ENCODE measurements at places on chromosomes 3 and 15.

- DNase-seq = no peak
These were observed 1.0 kb downstream of the LPP start for GRCh38 chr3:188154809-188155574.

- DNase-seq = peak; percentile 60
These were observed 215.3 kb downstream of the ROBO2 start for GRCh38 chr3:77254967-77255831.

GRCh38 chr15:39140060-39140604 is 440.7 kb upstream of the THBS1 start:
- peak; percentile 30 for DNase-seq

- DNase-seq = no peak
These were observed 56.2 kb downstream of the ARHGEF26 start for GRCh38 chr3:154177406-154177805.

DNA sequence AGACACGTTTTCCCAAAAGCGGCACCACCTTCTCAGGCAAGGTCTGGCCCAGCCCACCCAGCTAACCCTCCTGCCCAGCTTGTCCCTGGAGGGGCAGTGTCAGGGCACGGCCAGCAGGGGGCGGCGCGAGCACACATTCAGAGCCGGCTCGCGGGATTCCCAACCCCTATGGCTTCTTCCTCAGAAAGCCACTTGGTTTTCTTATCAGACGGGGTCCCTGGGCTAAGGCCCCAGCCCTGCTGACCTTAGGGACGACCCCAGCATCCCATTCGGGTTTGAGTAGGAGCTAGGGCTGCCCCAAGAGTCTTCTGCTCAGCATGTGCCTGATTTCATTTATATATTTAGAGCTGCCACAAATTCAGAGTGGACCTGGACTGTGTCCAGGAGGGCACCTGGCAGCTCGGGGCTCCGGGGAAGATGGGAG is 14.5 kb downstream of the RLBP1 start:
- peak; percentile 65 for DNase-seq

- no peak for DNase-seq
These were observed 294.4 kb downstream of the KBTBD8 start for GRCh38 chr3:67292356-67293121.

DNA sequence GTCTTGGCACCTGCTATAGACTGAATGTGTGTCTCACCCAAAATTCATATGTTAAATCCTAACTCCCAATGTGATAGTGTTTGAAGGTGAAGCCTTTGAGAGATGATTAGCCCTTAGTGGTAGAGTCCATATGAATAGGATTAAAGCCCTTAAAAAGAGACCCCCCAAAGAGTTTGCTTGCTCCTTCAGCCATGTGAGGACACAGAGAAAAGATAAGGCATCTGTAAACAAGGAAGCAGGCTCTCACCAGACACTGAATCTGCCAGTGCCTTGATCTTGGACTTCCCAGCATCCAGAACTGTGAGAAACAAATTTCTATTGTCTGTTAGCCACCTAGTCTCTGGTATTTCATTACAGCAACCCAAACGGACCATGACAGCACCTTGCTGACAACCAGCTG is 16.6 kb downstream of the KPNA1 start:
- no peak for DNase-seq

GRCh38 chr15:80587816-80588456 is 107.2 kb upstream of the ABHD17C start:
- no peak for DNase-seq

GRCh38 chr15:40281801-40282146 is 1.1 kb downstream of the ANKRD63 start:
- no peak for DNase-seq

GRCh38 chr3:161316006-161316689 is 55.2 kb downstream of the SPTSSB start:
- DNase-seq = no peak

GRCh38 chr15:78087951-78088772 is 4.2 kb upstream of the SH2D7 start:
- DNase-seq = no peak

DNA sequence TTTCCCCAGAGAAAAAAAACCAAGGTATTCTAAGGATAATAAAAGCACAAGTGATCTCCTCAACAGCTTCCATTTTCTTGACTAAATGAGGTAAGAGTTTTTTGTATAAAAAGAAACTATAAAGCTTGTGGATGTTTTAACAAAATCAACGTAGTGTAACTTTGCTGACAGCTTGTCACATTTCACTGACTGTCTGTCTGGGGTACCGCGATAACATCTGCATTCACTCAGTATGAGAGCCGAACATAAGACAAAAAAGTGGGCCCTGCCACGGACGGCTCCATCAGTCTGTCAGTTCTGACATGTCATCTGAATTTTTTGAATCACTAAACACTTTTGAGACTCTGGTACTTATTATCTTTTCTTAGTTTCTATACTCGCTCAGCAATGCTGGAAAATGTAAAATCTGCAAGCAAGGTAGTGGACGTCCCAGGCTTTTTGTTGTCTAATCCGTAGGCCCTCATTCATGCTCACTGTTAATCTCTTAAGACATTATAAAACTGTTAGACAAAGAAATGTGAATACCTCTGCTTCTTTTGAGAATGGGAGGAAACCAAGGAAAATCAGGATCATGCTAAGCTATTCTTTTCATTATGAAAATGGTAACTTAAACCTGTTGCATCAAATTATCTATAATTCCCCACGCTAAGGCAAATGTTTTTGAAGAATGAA is 307.1 kb downstream of the MECOM start:
- DNase-seq = no peak

DNA sequence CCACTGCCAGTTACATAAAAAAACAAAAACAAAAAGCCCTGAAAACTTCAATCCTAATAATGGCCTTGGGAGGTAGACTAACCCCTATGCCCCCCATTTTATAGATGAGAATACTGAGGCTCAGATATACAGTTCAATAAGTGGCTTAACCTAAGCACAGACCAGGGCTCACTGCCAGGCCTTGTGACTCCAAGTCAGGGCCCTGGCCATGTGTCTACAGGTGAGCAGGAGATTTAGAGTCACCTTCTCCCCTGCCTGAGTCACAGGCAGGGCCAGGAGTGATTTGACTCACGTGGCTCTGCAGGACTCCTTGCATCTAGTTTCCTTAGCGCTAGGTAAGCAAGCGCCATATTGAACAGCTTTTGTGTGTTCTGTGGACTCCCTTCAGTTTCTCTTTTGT is 98.6 kb upstream of the ETV5 start:
- no peak for DNase-seq

GRCh38 chr3:25830373-25831280 is 40.7 kb downstream of the OXSM start:
- no peak for DNase-seq

DNA sequence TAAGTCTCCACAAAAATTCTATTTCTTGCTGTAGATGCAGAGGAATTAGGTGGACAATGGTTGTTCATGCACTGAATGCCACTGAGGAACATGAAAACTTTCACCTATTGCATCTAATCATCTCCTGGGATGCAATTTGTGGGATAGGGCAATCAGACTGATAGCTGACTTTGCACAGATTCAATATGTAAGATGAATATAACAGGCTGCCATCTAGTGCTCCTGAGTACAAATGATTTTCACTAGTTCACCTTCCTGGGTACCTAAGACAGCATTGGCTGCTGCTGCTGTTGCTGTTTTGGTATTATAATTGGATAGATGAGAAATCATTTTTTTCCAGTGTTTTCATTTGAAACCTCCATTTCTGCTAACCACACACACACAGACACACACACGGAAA is 19.7 kb downstream of the TIMMDC1 start:
- no peak for DNase-seq

DNA sequence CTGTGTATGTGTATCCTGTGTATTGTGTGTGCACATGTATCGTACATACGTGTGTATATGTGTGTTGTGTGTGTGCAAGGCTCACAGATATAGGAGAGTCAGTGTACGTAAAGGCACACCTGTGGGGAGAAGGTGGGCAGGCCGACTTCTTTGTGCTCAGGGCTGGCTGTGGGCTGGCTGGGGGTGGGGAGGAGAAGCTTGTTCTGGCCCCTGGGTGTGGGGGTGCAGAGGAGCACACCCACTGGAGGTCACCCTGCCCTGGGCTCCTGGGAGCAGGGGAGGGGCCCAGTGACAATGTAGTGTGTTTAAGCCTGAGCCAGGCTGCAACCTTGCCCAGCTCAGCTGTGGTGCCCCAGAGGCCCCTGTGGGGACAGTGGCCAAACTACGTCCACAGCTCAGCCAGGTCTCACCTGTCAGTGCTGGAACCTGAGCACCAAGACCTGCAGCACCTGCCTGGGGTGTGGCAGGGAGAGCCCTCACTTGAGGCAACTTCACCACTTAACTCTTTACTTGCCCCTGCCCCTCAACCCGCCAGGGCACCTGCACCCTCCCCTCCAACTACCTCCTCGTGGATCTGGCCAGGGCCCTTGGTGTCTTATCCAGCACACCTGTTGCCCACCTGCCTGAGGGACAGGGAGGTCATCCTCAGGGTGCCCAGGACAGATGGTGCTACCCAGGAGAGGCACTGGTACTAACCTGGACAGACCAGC is 2.6 kb upstream of the HHATL start:
- no peak for DNase-seq

- DNase-seq = no peak
These were observed 237.9 kb upstream of the ROPN1 start for GRCh38 chr3:124229836-124230235.

DNA sequence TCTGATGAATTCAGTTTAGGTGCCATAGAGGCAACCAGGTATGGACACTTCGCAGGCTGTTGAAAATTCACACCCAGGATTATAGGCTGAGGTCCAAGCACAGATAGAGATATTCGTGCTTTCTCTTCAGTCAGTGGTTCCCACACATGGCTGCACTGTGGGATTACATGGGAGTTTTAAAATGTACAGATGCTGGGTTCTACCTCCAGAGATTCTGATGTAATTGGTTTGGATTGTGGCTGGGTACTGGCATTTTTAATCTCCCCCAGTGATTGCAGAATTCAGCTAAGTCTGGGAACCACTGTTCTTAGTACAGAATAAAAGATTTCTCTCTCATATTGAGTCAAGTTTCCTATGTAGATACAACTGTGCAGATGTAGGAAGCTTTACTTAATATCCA is 91.6 kb downstream of the FOXB1 start:
- no peak for DNase-seq

GRCh38 chr15:42193383-42193782 is 14.7 kb downstream of the VPS39 start:
- no peak for DNase-seq

DNA sequence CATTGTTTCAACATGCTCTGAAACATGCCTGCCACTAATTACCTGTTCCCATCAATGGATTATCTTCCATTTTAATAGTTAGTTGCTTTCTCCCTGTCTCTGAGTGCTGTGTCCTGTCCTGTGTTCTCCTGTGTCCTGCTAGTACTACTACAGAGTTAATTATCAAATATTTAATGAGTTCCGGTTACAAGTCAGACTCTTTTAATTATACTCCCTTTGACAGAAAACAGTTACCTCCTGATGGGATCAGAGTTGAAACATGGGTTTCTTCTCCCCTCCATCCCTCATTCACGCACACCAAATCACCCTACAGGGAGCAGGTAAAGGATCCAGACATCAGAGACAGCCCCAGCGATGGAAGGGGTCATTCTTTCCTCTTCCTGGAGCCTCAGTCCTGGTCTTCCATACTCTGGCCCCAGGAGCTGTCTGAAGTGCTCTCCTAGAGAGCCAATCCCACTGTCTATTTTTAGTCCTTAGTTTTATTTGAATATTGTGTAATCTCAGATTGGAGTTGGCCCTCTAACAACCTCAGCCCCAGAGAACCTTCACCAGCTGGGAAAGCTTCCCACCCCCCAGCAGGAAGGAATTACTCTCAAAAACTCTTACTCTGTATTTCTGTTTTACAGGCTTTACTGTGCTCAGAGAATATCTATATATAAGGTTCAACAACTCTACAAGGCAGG is 137.0 kb upstream of the C2CD4B start:
- DNase-seq = no peak

- peak; percentile 65 for DNase-seq
These were observed 184.9 kb upstream of the LRRC3B start for GRCh38 chr3:26437678-26438077.

DNA sequence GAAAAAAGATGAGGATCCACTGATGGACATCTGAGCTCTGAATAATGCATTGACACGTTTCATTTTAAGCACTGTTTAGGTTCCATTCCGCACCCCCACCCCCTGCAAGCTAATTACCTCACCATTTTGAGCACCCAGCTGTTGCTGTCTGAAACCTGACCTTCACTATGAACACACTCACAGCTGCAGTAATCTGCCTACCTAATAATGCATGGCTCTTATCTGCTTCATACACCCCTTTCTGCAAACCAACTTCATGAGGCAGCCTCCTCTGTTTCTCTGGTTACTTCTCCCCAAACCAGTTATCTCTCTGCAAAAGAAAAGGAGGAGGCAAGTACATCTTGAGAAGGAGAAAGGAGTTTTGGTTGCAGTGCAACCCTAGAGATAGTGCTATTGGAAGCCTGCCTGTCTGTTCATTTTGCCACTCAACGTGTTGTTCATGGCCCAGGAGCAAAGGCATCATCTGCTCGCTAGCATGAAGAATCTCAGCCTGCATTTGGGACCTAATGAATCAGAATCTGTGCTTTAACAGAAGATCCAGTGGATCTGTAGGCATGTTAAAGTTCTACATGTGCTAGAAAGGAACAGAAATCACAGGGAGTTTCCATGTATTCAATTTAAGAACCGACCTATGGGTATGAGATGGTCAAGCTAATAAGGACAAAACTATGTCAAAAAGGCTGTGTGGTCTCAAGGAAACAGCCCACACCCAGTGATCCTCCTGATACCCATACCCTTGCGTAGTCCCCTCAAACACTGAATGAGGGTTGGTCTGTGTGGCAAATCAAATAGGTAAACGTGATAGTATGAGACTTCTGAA is 87.2 kb downstream of the MB21D2 start:
- DNase-seq = no peak

GRCh38 chr15:97683831-97684230 is 276.7 kb upstream of the ARRDC4 start:
- no peak for DNase-seq

GRCh38 chr3:129563850-129564535 is 21.0 kb downstream of the H1-8 start:
- no peak for DNase-seq
